ENCODE measurements at places on chromosomes 7 and 10. TPM values are rescaled to one million over a fixed set of nuclear protein-coding genes. Genes with fewer than 3 reads are reported as not detected.

- DNase-seq: peak; percentile 93
These were observed 226.4 kb upstream of the HABP2 start for GRCh38 chr10:113326160-113327111.

DNA sequence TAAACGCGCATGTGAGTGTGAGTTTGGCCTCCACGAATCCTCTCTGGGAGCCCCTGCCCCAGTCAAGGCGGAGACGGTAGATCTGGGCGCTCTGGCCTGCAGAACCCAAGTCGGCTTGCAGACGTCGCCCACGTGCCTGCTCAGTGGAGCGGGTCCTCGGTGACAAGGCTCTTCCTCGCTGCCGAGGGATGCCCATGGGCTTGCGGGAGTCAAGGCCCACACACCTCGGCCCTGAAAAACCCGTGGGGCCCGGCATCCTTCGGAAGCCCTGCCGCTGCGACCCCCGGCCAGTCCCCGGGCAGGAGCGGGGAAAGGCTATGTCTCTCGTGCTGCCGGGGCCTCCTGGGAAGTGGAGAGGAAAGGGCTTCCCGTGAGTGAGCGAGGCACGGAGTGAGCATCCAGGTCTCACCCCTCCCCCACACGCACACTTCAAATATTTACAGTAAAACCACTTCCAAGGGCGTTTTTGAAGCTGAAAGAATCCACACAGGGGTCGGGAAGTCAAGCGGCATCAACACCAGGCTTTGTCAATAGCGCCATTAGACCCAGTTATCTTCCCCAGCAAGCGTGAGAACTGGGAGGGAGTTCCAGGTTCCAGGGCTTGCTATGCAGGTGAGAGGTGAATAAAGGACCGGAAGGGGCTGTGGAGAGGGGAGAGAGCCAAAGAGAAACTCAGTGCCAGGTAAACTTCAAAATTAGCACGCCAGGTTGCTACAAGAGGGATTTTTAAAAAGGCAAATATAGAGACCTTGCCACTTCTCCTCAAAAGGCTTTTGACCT lies 1.1 kb upstream of the MNX1 start:
- DNase-seq: no peak

DNA sequence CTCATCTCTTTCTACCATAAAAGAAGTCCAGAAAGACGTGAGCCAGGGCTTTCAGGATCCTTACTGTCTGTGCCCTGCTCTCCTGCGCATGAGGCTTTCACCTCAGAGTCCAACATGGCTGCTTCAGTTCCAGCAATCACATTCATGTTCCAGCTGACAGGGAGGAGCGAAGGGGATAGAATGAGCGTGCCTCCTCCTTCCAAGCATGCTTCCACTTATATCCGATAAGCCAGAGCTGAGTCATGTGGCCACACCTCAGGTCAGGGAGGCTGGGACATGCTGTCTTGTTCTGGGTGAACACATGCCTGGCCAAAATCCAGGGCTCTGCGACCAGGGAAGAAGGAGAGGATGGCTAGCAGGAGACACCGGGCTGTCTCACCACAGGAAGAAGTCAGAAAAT lies 248.2 kb downstream of the SKAP2 start:
- no peak for DNase-seq

DNA sequence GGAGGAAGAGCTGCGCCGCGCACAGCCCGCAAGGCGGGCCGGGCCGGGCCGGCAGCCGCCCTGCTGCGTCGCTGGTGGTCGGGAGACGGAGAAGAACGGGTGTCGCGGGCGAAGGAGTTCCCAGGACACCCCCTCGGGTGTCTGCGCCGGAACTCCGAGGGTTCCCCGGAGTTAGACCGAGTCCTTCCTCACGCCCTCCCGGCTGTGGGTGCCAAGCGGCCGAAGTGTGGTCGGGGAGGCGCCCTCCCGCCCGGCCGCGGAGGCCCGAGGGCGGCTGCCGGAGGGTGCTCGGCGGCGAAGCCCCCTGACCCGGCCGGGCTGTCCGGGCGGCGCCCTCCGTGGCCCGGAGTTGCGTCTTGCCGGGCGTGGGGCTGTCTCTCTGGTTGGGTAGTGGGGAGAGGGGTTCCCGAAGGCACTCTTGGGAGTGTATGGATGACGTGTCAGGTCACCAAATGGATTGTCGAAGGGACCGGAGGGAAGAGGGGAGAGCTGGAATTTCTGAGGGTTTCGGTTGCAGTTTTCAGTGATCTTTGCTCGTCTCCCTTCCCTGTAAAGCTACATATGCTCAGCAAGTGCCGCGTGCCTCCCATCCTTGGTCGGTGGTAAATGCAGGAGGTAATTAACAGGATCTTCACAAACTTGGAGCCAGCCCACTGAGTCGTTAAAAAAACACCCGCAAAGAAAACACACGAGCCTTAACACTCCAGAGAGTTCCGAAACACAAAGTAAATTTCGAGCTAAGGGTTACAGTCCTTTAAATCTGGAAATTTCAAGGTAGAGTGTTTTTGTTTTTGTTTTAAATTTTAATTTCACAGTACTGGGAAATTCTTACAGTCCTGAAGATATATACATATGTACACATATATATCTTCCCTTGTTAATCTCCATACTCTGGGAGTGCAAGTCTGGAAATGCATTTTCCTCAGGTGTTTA lies 871 bp downstream of the ST7 start:
- DNase-seq: peak; percentile 80

OR2A1 gene
- polyA plus RNA-seq: not detected

DNA sequence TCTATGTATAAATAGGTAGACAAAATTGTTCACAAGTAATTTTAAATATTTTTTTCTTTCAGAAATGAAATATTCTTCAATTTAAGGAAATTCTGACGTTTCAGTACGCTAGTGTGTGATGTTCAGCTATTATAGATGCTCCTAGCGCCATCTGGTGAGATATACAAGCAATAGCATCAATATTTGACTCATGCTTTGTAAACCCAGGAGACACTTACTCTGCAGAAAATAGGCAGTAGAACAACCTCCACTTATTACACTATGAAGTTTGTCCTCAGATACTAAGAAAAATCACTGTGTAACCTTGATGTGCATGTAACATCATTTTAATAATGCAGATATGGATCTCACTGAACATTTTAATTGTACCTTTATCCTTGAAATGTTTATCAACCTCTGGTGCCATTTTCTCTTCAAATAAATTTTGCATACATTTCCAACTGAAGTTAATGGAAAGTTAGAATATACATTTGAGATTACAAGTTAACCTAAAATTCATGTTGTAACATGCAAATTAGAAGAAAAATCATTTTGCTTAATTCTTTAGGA lies 151.5 kb upstream of the FAM3C start:
- DNase-seq: peak; percentile 4

DNA sequence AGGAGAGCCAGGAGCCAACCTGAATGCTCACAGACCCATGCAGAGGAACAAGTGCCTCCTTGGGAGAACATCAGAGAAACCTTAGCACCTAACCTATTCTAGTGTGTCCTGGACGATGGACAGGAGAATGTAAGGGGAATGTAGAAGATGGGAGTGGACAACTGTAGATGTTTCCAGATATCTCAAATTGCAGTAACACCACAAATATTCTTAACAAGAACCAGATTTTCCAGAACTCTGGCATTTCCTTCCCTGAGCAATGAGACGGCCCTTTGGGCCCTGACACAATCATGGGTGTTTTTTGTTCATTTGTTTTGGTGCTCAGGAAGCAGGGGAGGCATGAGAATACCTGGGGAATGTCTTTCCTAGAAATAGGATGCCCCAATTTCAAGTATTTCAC lies 196.1 kb upstream of the PRSS1 start:
- DNase-seq: no peak

- DNase-seq: no peak
These were observed 99.6 kb upstream of the LYZL1 start for GRCh38 chr10:29189256-29189655.

All from adrenal gland (tissue), 19 donors.